Activated naive CD8-positive, alpha-beta T cell treated with anti-CD3 and anti-CD28 coated beads, Interleukin-2, amount 50 U/mL, for 24 hours (primary cell): ENCODE measurements at places on chromosomes 2 and 18.

- H3K27me3 ChIP-seq = no peaks in the 10 kb centered on the region
- H3K36me3 ChIP-seq = no peaks in the 10 kb centered on the region
- DNase-seq = no peak
- H3K4me1 ChIP-seq = no peaks in the 10 kb centered on the region
- no peak overlapping the region for H3K4me3 ChIP-seq
Observed at GRCh38 chr2:167471734-167472133, 583.5 kb downstream of the XIRP2 start.

DNA sequence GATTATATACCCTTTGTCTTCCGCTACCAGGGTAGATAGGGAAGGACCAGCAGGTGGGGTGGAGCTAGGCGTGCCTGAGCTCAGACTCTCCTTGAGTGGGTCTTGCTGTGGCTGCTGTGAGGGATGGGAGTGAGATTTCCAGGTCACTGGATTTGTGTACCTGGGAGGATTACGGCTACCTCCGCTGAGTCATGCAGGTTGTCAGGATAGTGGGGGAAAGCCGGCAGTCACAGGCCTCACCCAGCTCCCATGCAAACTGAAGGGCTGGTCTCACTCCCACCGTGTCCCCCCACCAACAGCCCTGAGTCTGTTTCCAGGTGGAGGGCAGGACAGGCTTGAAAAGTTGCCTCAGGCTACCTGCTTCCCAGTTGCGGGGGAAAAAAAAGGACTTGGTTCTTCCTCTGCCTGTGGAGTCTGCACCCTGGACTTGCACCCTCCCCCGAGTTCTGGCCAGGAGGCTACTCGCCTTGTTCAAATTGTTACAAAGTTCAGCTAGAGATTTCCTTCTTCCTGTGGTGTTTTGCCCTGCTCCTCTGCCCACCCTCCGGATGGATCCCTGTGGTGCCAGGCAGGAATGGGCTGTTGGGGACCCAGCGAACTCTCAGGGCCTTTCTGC lies 268.3 kb downstream of the VAPA start:
- no peaks in the 10 kb centered on the region for H3K36me3 ChIP-seq
- no peak overlapping the region for H3K27ac ChIP-seq
- no peak overlapping the region for H3K4me3 ChIP-seq
- DNase-seq = no peak

DNA sequence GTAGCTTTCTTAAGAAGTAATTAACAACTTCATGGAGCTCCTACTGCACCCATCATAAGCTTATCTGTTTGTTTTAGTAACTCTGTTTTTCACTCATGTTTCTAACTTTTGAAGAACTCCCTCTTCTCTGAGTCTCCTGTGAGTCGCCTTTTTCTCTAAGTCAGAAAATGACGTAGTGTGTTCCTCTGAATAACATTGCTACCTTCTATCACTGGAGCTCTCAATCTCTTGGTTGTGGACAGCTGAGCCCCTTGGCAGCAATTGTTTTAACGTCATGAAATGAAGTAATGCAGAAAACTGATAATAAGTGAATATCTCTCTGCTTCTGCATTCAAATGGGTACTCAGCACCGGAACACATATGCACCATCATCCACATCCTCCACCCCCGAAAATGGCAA lies 433.3 kb upstream of the SALL3 start:
- no peaks in the 10 kb centered on the region for H3K36me3 ChIP-seq
- no peak overlapping the region for H3K27ac ChIP-seq
- H3K4me3 ChIP-seq = no peak overlapping the region
- no peak for DNase-seq
- H3K27me3 ChIP-seq = peaks cover 3% of the 10 kb centered on the region

DNA sequence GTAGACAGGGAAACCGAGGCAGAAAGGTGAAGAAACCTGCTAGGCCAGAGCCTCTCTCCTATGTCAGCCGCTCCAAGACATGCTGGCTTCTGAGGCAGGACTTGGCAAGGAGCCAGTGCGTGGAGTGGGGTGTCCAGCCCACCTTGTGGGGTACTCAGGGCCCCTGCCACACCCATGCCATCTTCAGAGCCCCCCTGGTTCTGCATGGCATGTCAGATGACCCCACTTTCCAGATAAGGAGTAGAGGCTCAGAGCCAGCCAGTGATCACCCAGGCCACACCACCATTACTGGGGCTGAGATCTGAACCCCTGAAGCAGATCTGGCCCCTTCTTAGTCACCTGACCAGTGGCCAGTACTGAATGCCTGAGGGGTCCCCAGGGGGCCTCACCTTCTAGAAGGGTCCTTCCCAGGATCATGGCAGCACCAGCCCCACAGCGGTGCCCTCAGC lies 14.7 kb downstream of the CROCC2 start:
- no peaks in the 10 kb centered on the region for H3K4me1 ChIP-seq
- no peak overlapping the region for H3K27ac ChIP-seq
- DNase-seq = peak; percentile 1
- H3K27me3 ChIP-seq = no peaks in the 10 kb centered on the region
- H3K4me3 ChIP-seq = no peak overlapping the region

DNA sequence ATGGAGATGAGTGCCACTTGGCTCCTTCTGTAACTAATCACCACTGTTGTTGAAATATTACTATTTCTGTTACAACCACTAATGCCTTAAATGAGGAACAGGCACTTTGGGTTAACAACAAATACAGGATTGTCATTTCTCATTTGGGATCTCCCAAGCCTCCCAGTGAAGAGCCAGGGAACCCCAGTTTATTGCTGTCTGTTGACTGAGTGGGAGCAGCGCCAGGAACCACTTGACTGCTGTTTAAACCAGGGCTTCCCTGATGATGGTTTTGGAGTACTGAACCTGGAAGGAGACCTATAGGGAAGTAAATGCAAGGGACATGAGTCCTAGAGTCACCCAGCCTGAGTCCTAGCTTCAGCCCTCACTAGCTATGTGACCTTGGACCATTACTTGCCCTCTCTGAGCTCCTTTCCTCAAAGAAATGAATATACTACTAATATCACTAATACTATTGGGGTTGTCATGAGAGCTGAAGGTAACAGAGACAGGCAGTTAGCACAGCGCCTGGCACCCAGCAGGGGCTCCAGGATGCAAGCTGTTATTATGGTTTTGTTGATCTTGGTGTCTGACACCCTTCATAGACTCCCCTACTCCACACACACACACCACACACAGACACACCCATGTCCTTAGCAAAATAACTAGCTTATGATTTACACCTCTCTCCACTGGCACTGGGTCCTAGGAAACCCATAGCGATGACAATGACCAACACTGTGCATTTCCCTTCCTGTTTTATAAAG lies 104.2 kb upstream of the FZD7 start:
- H3K36me3 ChIP-seq = no peaks in the 10 kb centered on the region
- peaks cover 9% of the 10 kb centered on the region for H3K27me3 ChIP-seq
- no peaks in the 10 kb centered on the region for H3K4me1 ChIP-seq

- DNase-seq = no peak
- no peak overlapping the region for H3K4me3 ChIP-seq
- no peaks in the 10 kb centered on the region for H3K27me3 ChIP-seq
- H3K4me1 ChIP-seq = no peaks in the 10 kb centered on the region
- no peak overlapping the region for H3K27ac ChIP-seq
Observed at GRCh38 chr2:184579226-184579625, 19.1 kb upstream of the ZNF804A start.
